ENCODE measurements at places on chromosomes 7 and 10. TPM values are rescaled to one million over a fixed set of nuclear protein-coding genes. Genes with fewer than 3 reads are reported as not detected.

DNA sequence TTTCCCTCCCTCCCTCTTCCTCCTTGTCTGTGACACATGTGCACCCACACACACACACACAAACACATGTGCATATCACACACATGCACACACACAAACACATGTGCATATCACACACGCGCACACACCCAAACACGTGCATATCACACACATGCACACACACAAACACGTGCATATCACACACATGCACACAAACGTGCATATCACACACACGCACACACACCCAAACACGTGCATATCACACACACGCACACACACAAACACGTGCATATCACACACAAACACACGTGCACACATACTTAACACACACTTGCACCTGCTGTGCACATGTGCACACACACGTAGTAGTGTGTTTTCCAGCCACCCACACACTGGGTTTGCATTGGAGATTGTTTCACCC, 29.4 kb upstream of the KNDC1 start:
- no peak overlapping the region for H3K4me3 ChIP-seq
- H3K36me3 ChIP-seq, result no peaks in the 10 kb centered on the region
- no peak for DNase-seq
- H3K27ac ChIP-seq, result no peak overlapping the region
- no peaks in the 10 kb centered on the region for H3K4me1 ChIP-seq
- H3K27me3 ChIP-seq, result peaks cover 9% of the 10 kb centered on the region

GRCh38 chr10:116995648-116996047, 9.3 kb downstream of the SHTN1 start:
- no peaks in the 10 kb centered on the region for H3K4me1 ChIP-seq
- H3K27ac ChIP-seq, result no peak overlapping the region
- no peak overlapping the region for H3K4me3 ChIP-seq

- peak; percentile 62 for DNase-seq
- H3K36me3 ChIP-seq, result no peaks in the 10 kb centered on the region
- H3K4me3 ChIP-seq, result no peak overlapping the region
- H3K4me1 ChIP-seq, result peaks cover 28% of the 10 kb centered on the region
- no peak overlapping the region for H3K27ac ChIP-seq
- H3K27me3 ChIP-seq, result no peaks in the 10 kb centered on the region
These were observed 5.9 kb downstream of the ADK start for GRCh38 chr10:74156919-74157289.

RET gene
- 0.66 TPM for total RNA-seq

Measured in heart left ventricle (tissue), 16 donors.